Renal pelvis (tissue), 12 donors: ENCODE measurements at places on chromosomes 12 and 14.
A peak's percentile ranks its signal among the peaks of the same experiment; 100 is the strongest.

- DNase-seq, result no peak
Observed at GRCh38 chr12:12723681-12724420, 6.7 kb downstream of the CDKN1B start.

- no peak for DNase-seq
Observed at GRCh38 chr12:12128670-12129069, 57.9 kb downstream of the BCL2L14 start.

- no peak for DNase-seq
Observed at GRCh38 chr14:64234877-64235651, 59.1 kb downstream of the ESR2 start.

DNA sequence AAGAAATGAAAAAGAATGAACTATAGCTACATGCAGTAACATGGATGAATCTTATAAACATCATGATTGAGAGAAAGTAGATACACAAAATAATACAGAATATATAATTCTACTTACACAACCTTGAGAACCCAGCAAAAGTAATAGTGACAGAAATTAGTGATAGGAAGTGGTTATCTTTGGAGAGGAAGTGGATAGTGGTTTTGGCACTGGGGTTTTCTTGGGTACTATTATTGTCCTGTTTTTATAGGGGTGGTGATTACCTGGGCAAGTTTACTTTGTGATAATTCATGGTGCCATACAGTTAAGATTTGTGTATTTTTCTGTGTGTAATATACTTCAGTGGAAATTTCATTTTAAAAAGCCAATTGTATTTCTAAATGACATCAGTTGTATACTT, 352.7 kb downstream of the AEBP2 start:
- DNase-seq, result no peak

GRCh38 chr14:51578853-51579252, 72.9 kb upstream of the FRMD6 start:
- DNase-seq, result no peak

GRCh38 chr14:105145381-105146180, 23.0 kb downstream of the JAG2 start:
- DNase-seq, result no peak

- no peak for DNase-seq
Observed at GRCh38 chr12:89760783-89761182, 52.1 kb upstream of the ATP2B1 start.

GRCh38 chr14:99774556-99775307, 18.5 kb upstream of the EML1 start:
- DNase-seq, result no peak

DNA sequence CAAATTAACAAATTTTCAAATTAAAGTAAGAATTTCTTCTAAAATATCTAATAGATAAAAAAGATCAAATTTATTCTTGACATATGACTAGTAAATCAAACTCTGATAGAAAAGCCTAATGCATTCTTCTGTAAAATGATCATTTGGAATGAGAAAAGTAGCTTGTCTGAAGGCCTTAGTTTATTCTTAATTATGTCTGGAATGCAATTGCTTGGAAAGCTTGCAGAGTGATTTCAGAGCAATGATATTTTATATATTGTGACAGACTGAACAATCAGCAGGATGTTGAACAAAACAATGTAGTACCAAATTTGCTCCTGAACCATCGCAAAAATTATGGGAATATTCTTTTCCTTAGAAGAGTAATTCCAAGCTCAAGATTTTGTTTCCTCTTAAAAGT, 789.6 kb upstream of the NOVA1 start:
- DNase-seq, result no peak

DNA sequence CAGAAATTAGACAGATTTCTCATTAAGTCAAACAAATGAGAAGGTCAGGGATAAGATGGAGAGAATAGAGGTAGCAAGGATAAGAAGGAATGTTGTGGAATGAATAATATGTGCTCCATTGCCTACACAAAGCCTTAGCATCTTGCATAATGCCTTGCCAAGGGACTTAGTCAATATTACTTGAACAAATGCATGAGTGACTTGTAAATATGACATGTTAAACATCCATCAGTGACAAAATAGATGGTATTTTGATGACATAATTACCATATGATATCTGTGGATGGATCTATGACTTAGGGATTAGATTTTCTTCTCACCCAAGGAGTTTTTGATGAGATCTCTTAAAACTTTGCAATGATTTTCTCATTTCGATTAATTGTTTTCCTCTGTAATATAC, 194.1 kb upstream of the RASSF8 start:
- no peak for DNase-seq

DNA sequence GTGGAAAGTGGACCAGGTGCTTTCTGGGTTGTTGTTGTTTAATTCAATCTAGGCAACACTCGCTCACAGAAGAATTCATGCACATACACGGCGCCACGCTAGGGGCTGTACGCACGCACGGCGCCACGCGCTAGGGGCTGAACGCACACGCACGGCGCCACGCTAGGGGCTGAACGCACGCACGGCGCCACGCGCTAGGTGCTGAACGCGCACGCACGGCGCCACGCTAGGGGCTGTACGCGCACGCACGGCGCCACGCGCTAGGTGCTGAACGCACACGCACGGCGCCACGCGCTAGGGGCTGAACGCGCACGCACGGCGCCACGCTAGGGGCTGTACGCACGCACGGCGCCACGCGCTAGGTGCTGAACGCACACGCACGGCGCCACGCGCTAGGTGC, 54.3 kb downstream of the NINJ2 start:
- DNase-seq, result no peak

DNA sequence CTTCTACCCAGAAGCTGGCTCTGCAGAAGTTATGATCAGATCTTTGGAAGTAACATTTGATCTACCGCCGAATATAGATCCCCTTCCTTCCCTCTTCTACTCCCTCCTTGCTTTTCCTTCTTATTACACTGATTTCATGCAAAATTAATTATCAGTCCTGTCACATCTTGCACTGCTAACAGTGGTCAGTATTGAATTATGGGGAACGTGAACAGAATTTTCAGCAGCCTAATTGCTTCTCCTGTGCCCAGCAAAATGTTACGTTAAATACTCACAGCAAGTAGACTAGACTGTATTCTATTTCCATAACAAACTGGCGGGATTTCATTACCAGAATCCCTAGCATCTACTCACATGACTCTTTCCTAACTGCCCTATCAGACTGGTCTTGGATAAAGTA, 596.9 kb downstream of the DIO2 start:
- no peak for DNase-seq

- DNase-seq, result no peak
Observed at GRCh38 chr12:116164250-116165035, 113.0 kb downstream of the MED13L start.

GRCh38 chr14:99035268-99035667, 236.7 kb downstream of the BCL11B start:
- DNase-seq, result no peak

- no peak for DNase-seq
Observed at GRCh38 chr12:53174881-53175491, 5.5 kb upstream of the ZNF740 start.

GRCh38 chr12:121872546-121873215, 14.0 kb upstream of the HPD start:
- DNase-seq, result peak; percentile 73

GRCh38 chr14:52073251-52073650, 4.4 kb upstream of the NID2 start:
- no peak for DNase-seq

GRCh38 chr12:6925239-6925539, 2.6 kb upstream of the ATN1 start:
- no peak for DNase-seq

DNA sequence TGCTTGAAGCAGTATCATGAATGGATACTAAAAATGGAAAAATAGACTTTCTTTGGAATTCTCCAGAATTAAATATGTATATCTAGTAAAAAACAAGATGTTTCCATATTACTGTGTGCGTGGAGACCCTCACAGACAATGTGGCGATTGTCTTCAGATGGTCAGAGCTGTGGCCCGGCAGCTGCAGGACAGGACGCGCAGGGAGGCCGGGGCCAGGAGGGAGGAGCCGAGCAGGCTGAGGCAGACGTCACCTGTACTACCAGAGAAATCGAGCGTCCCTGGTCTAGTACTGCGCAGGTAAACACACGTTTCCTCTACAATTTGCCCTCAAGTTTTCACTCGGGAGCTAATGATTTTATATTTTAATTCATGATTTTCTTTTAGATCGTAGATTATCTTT, 22.8 kb downstream of the DDX51 start:
- DNase-seq, result no peak

DNA sequence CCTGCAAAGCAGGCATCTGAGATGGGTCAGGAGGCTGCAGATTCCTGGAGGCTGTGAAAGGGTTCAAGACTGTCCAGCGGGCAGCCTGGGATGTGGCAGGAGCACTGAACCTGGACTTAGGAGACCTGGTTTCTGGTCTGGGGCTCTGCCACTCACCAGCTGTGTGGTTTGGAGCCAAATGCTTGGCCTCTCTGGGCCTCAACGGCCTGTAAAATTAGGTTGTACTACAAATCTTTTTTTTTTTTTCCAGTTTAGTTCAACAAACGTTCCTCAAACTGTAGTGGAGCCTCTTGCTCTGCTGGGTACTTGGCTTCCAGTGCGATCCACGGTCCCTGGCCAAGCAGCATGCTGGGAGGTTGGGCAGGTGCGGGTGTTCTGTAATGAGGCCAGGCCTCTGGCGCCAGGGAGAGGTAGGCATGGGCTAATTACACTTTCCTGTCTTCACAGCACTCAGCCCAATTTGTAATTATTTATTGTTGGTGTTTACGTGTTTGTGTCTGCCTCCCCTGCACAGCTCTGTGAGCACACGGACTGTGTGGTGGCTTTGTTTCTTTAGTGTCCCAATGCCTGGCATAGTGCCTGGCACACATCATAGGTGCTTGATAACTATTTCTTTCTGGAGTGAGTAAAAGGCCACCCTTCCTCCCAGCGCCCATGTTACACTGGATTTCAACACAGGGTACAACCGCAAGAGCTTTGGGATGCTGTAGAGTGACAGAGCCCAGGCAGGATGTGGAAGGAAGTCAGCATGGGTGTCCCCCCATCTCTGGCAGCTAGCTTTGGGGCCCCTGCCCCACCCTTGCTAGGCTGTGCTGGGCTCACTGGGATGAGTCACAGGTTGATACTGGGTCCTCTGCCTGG, 5.8 kb upstream of the KRT80 start:
- no peak for DNase-seq

DNA sequence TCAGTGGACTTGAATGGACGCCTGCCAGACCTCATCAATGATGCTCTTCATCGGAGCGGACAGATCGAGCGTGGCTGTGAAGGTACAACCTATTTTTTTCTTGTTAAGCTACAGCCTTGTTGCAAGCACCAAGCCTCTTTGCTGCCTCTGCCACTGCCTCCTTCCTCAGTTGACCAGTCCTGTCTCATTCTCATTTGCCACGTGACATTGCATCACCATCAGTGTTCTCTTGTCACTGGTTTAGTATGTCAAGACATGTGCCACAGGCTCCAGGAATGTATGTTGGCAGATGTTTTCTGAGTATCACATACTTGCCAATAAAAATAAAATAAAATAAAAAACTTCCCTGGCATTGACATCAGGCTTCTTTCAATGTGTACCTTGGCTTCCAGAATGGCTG, 798.1 kb downstream of the NRXN3 start:
- DNase-seq, result no peak

DNA sequence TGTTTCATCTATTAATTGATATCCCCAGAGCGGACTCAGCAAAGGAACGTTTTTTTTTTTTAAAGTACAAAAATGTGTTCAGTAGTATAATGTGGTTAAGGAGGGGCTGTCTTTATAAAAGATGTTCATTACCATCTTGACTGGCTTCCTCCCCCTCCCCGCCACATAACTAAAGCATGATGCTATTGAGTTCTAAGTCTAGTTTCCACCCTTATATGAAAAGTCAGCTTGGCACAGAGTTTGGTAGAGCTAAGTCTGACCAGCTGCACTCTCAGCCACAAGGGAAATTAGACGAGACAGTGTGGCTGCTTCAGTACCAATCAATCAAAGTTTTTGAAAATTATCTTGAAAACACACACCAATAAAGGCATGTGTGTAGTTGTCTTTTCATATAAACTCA, 1.9 kb upstream of the MYBPC1 start:
- no peak for DNase-seq

- DNase-seq, result no peak
Observed at GRCh38 chr14:24607081-24607480, 2.4 kb downstream of the GZMH start.

DNA sequence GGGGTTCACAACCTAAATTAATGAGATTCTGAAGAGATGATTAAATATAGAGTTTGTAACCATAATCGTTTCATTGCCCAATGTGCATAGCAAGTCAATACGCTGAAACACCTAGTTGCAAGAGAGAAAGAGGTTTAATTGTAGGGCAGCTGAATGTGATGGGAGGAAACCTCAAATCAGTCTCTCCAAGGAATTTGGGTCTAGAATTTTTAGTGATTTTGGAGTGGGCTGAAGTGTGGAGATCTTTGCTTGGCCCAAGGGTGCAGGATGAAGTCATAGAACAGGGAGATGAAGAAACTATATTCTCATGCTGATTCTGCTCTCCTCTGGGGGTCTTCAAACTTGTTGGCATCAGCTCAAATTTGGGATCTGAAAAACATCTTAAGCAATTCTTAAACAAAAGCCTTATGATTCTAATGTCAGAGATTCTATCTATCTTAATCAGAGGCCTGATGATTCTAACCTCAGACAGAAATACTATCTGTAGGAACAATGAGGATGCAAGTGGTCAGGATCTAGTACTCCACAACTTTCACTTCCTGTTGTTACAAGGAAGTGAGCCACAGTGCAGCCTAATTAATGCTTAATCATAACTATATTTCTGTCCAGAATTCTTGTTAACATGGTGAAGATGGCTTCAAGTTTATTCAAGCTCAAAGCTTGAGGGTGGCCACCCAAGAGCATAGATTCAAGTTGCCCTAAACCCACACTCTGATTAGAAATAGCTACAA, 80.2 kb upstream of the FUT8 start:
- no peak for DNase-seq

DNA sequence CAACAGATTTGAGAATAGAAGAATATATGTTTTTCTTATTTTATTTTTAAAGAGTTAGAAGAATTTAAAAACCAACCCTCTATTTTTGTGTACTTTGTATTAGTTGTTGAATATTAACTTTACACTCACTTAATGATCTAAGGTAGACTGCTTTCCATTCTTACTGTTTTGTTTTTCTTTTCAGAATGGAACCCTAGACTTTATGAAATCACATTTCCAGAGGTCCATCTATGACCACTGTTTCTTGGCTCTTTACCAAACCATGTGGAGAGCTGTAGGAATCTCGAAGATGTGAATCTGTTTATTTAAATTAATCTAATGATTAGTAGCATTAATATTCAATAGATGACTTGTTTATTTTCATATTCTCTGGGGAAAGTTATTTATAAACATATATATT, 7.2 kb upstream of the PIK3C2G start:
- no peak for DNase-seq

DNA sequence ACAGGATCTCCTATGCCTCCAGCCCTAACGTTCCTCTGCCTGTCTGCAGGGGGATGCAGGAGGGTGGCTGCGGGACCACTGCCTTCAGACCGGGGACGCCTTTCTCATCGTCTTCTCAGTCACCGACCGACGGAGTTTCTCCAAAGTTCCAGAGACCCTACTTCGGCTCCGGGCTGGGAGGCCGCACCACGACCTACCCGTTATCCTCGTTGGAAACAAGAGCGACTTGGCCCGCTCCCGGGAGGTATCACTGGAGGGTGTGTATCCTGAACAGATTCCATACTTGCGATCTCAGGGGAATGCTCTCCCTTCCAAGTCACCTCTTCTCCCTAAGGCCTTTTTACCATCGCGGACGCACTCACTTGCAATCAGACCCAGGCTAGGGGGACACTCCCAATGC, 3.0 kb downstream of the REM2 start:
- DNase-seq, result no peak

- DNase-seq, result no peak
Observed at GRCh38 chr12:44972746-44973421, 78.0 kb downstream of the DBX2 start.

- DNase-seq, result peak; percentile 48
Observed at GRCh38 chr12:64625243-64626077, 15.2 kb downstream of the RASSF3 start.
